ENCODE measurements at places on chromosomes 11 and 22.

DNA sequence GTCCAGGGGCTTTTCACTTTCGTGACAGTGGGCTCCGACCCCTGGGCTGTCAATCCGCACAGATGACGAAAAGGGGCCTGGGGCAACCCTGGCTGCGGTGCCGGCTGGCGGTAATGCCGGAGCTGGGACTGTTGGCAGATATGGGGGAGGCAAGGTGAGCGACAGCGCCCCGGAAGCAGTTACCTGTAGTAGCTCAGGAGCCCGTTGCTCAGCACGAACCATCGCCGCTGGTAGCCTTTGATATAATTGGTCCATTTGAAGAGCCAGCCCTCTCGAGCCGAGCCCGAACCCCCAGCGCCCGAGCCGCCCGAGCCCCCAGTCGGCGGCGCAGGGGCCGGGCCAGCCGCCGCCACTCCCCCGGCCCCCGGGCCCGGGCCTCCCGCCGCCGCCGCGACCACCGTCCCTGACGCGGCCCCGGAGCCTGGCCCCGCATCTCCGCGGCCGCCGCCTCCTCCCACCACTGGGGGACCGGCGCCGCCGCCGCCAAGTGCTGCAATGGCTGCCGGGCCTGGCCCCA, 396 bp downstream of the OSBP start:
- DNase-seq, result peak; percentile 38

DNA sequence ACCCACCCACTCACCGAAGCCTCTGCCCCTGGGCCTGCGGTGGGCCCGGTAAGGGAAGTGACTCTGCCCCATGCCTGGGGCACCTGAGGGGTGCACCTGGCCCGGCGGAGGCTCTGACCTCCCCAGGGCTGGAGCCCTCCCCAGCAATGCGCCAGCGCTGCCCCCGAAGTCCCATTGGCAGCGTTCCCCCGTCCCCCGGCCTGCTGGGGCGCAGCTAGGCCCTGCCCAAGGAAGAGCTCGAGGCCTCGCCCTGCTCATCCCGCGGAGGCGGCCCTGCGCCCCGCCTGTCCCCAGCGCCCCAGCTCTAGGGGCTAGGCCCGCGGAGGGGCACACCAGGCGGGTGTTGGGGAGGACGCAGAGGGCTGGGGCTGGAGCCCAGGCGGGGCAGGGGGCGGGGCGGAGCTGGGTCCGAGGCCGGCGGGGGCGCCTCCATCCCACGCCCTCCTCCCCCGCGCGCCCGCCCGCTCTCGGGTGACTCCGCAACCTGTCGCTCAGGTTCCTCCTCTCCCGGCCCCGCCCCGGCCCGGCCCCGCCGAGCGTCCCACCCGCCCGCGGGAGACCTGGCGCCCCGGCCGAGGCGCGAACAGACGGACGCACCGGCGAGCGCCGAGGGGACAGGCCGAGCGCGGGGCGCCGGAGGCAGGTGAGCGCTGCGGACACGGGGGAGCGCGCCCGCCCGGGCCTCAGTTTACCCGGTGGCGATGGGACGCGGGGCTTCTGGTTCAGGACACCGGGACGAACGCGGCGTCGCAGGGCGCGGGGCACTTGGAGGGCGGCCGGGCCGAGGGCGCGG, at the start of gene EPS8L2:
Gene EPS8L2, plus strand, starts transcription at position 586 of the 793 bp plus-strand sequence. CDS start 3,177 bp downstream, outside the sequence.
- peak; percentile 39 for DNase-seq

DNA sequence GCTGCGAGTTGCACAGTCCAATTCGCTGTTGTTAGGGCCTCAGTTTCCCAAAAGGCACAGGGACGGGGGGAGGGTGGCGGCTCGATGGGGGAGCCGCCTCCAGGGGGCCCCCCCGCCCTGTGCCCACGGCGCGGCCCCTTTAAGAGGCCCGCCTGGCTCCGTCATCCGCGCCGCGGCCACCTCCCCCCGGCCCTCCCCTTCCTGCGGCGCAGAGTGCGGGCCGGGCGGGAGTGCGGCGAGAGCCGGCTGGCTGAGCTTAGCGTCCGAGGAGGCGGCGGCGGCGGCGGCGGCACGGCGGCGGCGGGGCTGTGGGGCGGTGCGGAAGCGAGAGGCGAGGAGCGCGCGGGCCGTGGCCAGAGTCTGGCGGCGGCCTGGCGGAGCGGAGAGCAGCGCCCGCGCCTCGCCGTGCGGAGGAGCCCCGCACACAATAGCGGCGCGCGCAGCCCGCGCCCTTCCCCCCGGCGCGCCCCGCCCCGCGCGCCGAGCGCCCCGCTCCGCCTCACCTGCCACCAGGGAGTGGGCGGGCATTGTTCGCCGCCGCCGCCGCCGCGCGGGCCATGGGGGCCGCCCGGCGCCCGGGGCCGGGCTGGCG, at the start of gene BCR:
Gene BCR, plus strand, starts transcription at position 209 of the 592 bp plus-strand sequence. CDS start 452 bp downstream, outside the sequence.
- peak; percentile 84 for DNase-seq

DNA sequence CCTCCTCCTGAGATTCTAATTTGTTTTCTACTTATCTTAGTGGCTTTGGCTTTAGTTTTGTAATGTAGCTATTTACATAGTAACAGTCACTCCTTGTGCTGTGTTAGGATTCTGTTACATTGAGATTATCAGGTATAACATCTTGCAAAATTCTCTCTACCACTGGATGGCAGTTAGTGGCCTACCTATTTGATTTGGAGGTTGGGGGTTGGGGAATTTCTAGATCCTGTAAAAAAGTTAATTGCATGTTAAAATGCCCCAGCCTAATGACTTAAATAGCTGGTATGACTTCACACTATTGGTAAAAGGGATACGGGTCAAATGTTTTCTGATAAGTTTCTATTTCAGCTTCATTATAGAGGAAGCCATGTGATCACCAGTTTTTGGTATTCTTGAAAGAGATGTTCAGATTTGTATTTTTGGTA, 2.8 kb downstream of the GRK3 start:
- no peak for DNase-seq

- no peak for DNase-seq
Measured at GRCh38 chr11:22976146-22976545, 115.9 kb upstream of the CCDC179 start.

GRCh38 chr22:18968011-18968749, 32.1 kb upstream of the PRODH start:
- DNase-seq, result no peak

DNA sequence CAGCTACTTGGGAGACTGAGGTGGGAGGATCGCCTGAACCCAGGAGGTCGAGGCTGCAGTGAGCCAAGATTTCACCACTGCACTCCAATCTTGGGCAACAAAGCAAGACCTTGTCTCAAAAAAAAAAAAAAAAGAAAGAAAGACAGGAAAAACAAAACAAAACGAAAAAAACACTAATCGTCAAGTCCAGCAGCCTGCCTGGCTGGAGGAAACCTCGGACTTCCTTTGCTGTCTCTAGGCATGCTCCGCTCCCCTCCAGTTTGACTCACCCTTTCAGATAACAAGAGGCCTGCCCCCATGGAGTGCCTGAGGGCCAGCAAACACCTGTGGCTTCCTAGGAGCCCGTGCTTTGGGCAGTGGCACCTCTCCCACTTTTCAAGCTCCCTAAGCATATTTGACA, 28.8 kb upstream of the CHKA start:
- no peak for DNase-seq

DNA sequence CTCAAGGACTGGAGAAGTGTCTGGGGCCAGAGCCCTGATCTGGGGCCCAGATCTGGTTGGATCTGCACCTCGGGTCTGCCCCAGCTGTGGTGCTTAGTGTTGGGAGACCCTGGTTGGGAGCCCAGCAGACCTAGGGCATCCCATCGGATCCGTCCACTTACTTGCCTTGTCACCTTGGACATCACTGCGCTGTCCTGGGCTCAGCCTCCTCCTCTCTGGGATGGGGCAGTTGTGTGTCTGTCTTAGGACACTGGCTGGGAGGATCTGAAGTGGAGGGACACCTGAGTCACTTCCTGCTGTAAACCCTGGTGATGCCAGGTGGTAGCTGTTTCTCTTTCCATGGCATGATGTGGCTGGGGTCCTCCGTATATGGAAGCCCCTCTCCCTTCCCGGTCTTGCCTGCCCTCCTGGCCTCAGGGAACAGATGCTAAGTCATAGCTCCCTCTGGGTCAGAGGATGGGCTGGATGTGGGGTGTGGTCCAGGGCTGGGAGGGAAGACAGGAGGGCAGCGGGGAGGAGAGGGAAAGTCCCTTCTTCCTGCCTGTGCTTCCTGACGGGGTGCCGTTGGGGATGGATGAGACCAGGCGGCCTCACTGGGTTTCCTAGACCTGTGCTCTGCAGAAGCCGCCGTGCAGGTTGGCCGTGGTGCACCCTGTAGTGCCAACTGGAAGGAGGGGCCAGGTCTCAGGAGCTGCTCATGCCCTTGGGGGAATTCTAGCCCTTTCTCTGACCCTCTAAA, 12.1 kb upstream of the OMP start:
- DNase-seq, result no peak

- no peak for DNase-seq
Measured at GRCh38 chr11:19889531-19889930, 176.9 kb downstream of the NAV2 start.

- DNase-seq, result no peak
Measured at GRCh38 chr22:49449377-49449776, 378.3 kb downstream of the BRD1 start.

DNA sequence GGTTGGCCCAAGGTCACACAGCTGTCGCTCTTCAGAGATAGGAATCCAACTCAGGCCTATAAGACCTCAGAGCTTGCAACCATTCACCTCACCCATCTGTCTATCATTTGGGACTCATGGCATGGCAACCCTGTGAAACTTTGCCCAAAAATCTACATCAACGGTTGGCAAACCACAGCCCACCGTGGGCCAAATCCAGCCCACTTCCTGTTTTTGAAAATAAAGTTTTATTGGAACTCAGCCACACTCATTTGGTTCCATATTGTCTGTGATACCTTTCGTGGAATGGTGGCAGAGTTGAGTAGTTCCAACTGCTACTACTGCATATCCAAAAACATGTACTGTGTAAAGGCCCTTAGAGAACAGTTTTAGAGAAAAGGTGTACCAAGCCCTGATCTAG, 307.8 kb downstream of the MN1 start:
- no peak for DNase-seq

- no peak for DNase-seq
Measured at GRCh38 chr11:125182573-125182972, 18.0 kb downstream of the PKNOX2 start.

- no peak for DNase-seq
Measured at GRCh38 chr22:20517422-20517821, 10.0 kb downstream of the MED15 start.

DNA sequence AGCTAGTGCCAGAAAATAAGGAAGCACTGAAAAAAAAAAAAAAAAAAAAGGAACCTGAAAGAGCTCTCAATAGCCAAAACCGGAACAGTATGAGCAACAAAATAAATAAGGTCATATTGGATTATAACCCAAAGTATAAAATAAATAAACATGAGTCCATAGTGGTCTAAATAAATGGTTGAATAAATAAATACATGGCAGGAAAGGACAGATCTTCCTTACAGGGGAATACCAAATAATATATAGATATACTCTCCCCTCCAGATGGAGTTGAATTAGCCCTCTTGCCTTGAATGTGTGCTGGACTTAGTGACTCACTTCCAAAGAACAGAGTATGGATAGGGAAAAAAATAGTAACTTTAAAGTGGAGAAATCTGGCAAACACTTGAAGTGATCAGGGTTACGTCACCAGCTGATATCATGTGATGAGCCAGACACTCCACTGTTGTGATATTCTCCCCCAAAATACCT, 14.3 kb upstream of the ARRB1 start:
- no peak for DNase-seq

DNA sequence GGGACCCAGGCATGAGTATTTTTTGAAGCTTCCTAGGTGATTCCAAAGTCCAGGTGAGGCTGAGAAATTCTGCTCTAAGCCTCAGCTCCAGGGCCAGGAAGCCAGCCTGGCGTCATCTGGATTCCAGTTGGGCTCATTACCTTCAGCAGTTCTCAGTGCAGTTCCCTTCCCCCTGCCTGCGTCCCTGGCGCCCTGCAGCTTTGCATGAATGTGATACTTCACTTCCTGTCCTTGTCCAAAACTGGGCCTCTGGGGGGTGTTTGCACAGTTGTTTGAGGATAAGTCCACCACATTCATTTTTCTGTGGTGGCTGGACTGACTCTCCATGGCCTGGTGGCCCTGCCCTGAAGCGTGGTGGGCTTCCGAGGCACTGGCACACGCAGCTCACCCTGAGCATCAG, 98.1 kb downstream of the TENM4 start:
- DNase-seq, result no peak

DNA sequence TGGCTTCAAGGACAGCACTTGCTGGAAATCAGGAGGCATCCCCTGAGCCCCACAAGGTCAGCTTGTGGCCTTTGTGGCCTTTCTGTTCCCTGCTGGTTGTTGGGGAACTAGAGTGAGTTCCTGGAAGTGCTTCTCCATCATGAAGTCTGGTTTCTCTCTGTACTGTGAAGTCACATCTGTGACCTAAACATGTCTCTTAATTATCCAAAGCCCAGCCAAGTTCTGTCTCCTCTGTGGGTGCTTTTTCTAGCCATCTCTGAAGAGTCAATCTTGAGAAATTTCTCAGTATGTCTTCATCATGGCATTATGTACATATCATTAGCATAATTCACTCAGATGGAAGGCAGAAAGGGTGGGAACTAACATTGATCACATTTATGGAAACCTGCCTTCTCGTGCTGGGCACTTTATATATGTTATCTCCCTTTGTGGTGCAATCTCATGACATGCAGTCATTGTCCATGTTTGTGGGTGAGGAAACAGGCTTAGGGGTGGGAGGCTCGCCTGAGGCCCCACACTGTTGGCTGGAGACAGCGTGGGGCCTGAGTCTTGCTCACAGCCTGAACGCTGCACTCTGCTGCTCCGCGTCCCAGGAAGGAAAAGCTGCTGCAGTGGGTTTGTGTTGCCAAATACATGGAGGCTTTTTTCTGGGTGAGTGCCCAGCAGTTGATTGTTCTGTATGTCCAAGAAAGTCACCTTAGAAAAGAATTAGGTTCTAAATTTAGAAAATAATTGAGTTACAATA, 24.6 kb downstream of the IGHMBP2 start:
- DNase-seq, result no peak

DNA sequence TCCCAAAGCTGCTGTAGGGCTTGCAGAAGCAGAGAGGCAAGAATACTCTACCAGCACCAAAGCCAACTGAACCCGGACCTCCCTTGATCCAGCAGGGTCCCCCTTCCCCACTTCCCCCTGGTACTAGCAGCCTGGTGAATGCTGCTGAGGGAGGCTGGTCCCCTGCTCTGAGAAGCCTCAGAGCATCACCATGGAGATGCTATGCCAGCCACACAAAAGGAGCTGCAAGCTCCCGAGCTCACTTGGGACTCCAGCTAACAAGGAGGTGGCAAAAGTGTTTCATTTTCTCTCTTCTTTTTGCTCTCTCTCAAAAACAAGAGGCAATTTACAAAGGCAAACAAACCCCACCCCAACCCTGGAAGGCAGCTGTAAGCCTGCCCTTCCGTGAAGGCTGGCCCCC, 509.8 kb downstream of the BUD13 start:
- DNase-seq, result no peak

- DNase-seq, result no peak
Measured at GRCh38 chr22:46142548-46143490, 7.5 kb upstream of the PPARA start.

Data from GM10248 (cell line).